ENCODE measurements at places on chromosomes 6 and 20. TPM values are rescaled to one million over a fixed set of nuclear protein-coding genes. Genes with fewer than 3 reads are reported as not detected.

DNA sequence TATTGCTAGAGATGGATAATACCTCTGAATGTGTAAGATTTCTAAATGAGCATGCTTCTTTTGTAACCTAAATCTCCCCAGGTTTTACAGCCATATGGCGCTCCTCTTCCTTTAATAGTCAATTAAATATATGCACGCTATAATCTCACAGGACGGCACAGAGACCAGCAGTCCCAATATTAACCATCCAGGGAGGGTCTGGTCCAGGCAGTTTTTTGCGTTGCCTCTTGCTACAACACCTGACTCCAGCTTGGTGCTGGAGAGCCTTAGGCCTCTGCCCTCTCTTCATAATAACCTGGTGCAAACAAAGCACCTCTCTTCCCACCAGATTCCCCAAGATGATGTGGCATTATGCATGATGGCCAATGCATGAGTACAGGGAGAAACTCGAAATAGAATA is 183.4 kb downstream of the LY86 start:
- no peaks in the 10 kb centered on the region for H3K27me3 ChIP-seq
- no peak overlapping the region for H3K4me3 ChIP-seq
- H3K4me1 ChIP-seq = no peaks in the 10 kb centered on the region
- DNase-seq = no peak
- H3K36me3 ChIP-seq = no peaks in the 10 kb centered on the region

GRCh38 chr6:135086414-135086764 is 31.8 kb upstream of the HBS1L start:
- no peak overlapping the region for H3K27ac ChIP-seq
- DNase-seq = no peak
- no peaks in the 10 kb centered on the region for H3K36me3 ChIP-seq
- H3K4me3 ChIP-seq = no peak overlapping the region

DNA sequence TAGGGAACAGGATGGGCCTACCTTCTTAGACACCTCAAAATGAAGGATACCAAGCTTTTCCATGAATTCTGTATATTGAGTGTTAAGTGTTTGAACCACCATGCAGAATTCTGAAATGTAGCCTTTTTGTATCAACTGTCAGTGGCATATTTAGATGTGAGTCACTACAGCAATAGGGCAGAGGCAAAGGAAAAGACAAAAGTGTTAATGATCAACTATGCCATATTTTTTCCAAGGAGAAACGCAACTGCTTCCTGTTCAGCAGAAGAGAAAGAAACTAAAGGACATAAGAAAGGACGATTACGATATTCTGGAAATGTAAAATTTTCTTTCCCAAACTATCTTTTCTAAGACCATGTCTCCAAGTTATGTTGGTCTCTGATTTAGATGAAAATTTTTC is 104.6 kb upstream of the RSPO3 start:
- no peaks in the 10 kb centered on the region for H3K27me3 ChIP-seq
- no peak overlapping the region for H3K4me3 ChIP-seq
- DNase-seq = no peak

- no peaks in the 10 kb centered on the region for H3K4me1 ChIP-seq
- H3K36me3 ChIP-seq = no peaks in the 10 kb centered on the region
- H3K27me3 ChIP-seq = no peaks in the 10 kb centered on the region
Measured at GRCh38 chr6:148247386-148248063, 95.1 kb upstream of the SASH1 start.

LRRC73 gene
- not detected for total RNA-seq

ZBP1 gene
- 0.73 TPM for total RNA-seq

FHL5 gene
- 12.9 TPM for total RNA-seq

KIAA1586 gene
- total RNA-seq = 8.8 TPM

Data from breast epithelium (tissue), 4 donors.